ENCODE measurements at places on chromosomes 12 and 14.

DNA sequence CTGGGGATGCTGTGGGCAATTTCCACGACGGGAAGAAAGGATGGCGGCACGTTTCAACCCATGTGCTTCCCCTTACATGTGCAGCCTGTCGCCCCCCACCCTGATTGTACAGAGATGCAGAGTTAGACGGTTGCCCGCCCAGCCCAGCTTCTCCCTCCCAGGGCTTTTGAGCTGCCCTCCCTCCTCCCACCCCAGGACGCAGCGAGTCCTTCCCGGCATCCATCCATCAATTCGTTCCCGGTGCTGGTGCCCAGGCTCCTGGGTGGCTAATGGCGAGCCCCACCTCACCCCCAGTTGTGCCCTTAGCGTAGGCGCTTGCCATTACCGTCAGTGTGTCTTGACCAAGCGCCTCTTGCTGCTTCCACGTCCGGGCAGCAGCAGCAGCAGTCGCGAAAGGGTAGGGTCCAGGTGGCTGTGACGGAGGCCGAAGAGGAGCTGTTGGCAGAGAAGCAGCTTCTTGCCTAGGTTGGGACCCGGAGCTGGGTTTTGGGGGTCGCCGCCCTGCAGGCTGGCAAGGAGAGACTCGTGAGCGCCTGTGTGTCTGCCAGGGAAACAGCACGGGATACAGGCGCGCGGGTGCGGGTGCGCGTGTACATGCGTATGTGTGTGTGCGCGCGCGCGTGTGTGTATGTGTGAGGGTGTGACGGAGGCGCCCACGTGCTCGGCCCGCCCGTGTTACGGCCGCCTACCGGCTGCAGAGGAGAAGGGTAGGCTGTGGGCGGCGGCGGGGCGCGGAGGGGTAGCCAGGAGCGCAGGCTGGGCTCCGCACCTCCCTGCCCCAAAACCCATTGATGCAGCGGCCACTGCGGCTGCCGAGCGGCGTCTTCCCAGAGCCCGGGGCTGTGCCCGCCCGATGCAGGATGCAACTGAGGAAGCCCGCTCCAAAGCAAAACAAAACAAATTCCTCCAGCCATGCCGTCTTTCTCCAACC lies at the start of gene SLC6A15:
TSS of gene SLC6A15 (minus strand) at position 602 of the 931 bp plus-strand sequence. CDS start 20,679 bp downstream, outside the sequence.
- no peak for DNase-seq

DNA sequence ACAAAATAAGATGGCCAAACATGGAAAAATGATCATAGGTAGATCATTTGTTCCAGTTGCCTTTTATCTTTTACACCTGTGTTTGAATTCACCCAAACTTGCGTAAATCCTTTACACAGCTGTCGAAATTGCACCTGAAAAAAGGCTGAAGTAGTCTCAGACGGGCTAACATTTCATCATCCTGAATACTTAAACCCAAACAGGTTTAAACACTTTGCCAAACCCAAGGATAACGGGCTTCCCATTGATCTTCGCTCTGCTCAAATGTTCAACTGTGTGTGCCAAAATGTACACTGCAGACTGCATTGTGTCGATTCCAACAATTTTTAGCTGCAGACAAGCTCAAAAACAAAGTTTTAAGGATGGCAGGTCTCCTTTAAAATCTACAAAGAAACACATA lies 288.7 kb upstream of the DDHD1 start:
- no peak for DNase-seq

GRCh38 chr12:53530920-53531319 lies 23.6 kb upstream of the NPFF start:
- no peak for DNase-seq

- no peak for DNase-seq
Measured at GRCh38 chr14:37147310-37147880, 25.0 kb downstream of the SLC25A21 start.

GRCh38 chr14:50171895-50172294 lies 55.5 kb upstream of the VCPKMT start:
- DNase-seq, result no peak

DNA sequence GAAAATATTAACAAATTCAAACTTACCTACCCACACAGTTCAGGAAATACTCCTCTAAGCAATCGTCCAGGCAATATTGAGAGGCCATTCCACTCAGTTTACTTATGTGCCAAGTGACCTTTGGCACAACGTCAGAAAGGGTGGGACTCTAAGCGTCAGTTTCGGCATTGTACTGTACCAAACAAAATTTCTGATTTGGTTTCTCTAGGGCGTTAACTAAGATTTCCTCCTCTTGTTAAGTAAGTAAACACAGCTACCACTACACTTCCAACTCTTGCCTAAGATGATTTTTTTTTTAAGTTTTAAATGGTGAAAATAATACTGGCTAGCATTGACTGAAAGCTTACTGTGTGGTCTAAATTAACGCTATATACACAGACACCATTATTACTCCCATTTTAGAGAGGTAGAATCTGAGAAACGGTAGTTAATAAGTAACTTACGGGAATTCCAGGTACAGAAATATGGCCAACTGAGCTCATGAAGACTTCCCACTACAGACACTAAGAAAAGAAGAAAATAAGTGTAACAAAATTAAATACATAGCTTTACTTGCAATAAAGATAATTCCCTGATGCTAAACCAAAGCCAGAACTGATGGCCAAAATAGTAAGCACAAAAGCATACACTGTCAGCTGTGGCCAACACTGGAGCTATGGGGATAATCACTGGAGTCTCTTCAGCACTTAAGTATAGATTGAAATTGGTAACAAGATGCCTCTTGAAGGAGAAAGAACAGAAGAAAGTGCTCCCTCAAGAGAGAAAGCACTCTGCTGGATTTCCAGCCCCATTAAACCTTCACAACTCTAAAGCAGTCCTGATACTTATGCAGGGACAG lies 76.1 kb downstream of the EPS8 start:
- DNase-seq, result no peak

- peak; percentile 50 for DNase-seq
Measured at GRCh38 chr12:100141666-100141997, 1.0 kb downstream of the BLTP3B start.

GRCh38 chr12:71109834-71110233 lies 48.0 kb downstream of the TSPAN8 start:
- DNase-seq, result no peak

DNA sequence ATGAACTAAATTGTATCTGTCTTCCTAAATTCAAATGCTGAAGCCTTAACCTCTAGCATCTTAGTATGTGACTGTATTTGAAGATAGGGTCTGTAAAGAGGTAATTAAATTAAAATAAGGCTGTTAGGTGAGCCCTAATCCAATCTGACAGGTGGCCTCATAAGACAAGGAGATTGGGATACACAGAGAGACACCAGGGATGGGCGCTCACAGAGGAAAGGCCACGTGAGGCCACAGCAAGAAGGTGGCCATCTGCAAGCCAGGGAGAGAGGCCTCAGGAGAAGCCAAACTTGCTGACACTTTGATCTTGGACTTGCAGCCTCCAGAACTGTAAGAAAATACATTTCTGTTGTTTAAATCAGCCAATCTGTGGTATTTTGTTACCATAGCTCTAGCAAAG lies 110.6 kb downstream of the GTF2A1 start:
- no peak for DNase-seq

DNA sequence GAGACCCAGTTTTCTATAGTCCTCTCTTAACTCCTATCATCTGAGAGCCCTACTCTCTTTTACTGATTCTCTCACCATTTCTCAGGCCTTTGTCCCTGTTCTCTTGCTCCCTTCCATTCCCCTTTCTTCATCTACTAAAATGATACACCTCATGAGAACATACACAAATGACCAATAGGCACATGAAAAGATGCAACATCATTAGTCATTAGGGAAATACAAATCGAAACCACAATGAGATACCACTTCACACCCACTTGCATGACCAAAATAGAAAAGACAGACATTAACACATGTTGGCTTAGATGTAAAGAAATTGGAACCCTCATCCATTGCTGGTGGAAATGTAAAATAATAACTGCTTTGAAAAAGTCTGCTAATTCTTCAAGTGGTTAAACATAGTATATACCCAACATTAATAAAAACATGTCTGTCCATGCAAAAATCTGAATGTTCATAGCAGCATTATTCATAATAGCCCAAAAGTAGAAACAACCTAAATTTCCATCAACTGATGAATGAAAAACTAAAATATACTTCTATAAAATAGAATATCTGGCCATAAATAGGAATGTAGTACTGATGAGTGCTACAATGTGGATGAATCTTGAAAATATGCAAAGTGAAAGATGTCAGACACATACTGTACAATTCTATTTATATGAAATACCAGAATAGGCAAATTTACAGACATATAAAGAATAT lies 66.0 kb downstream of the DENND5B start:
- DNase-seq, result no peak

Data from activated CD4-positive, alpha-beta memory T cell treated with anti-CD3 and anti-CD28 coated beads, Interleukin-2, amount 10 ng/mL, durations not matched to agents 7 days and 5 days (primary cell).